Mesothelial cell of epicardium (in vitro differentiated cells): ENCODE measurements at places on chromosomes 11 and 22. TPM values are rescaled to one million over a fixed set of nuclear protein-coding genes. Genes with fewer than 3 reads are reported as not detected.

DNA sequence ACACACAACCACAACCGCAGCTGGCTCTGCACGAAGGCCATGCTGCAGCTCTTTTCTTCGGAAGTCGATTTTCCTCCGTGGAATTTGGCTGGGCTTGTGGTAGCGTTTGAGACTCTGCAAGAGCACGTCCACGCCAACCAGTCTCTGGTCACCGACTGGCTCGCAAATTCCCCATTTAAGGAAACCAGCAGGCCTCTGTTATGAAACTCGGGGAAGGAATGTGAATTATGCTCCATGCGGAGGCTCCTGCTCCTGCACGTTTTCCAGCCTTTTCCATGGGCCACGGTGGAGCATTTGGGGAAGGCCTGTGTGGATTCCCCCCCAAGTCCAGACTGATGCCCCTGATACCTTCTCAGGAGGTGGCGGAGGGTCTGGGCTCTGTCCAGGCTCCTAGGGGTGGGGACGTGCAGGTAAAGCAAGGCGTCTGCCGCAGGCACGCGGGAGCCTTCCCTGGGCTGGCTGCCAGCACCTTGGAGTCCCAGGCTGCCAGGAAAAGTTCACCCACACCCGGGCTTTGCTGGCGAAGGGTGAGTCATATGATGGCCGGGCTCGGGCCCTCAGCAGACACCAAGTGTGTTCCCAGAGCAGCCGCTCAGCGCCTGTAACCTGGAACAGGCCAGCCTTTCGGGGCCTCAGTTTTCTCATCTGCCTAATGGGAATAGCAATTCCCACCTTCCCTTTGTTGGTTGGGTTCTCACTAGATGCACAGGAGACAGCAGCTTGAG, 41.9 kb downstream of the LRP5 start:
- no peak for DNase-seq

DNA sequence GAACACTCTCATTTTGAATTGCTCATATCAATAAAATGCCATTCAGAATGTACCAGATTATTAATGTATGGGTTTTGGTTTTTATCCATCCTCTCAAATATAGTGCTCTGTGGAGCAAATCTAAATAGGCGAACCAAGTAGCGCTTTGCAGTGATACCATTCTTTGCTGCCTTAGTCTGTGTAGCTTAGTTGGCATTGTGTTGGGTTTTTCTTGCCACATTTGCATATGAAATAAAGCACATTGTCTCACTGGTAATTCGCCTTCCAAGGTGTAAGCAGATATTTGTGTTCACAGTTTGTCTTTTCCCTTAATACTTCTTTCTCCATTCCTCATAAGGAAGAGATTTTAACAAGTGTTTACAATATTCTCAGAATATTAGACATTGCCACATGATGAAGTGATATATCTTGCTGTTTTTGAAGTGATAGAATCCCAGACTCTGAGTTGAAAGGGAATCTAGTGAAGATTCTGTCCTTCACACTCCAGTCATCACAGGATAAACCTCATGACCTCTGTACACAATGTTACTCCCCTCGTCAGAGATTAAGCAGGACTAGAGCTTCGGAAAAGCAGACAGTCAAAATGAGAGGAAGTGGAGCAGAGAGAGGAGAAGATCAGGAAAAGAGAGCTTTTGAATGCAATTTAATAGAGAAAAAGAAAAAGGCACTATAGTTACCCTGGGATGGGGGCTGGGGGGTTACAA, 16.5 kb downstream of the C11orf91 start:
- no peak for DNase-seq

GRCh38 chr11:65224930-65225278, 36.9 kb upstream of the POLA2 start:
- no peak for DNase-seq

- DNase-seq, result no peak
Measured at GRCh38 chr11:96254854-96255253, 88.1 kb downstream of the MAML2 start.

- peak; percentile 87 for DNase-seq
Measured at GRCh38 chr11:122981388-122982264, at the start of gene BSX. Gene BSX, minus strand, starts transcription at chr11:122981834. Its CDS starts 163 bp downstream, at chr11:122981671.

- DNase-seq, result no peak
Measured at GRCh38 chr11:107705027-107705426, 6.8 kb downstream of the SLN start.

DNA sequence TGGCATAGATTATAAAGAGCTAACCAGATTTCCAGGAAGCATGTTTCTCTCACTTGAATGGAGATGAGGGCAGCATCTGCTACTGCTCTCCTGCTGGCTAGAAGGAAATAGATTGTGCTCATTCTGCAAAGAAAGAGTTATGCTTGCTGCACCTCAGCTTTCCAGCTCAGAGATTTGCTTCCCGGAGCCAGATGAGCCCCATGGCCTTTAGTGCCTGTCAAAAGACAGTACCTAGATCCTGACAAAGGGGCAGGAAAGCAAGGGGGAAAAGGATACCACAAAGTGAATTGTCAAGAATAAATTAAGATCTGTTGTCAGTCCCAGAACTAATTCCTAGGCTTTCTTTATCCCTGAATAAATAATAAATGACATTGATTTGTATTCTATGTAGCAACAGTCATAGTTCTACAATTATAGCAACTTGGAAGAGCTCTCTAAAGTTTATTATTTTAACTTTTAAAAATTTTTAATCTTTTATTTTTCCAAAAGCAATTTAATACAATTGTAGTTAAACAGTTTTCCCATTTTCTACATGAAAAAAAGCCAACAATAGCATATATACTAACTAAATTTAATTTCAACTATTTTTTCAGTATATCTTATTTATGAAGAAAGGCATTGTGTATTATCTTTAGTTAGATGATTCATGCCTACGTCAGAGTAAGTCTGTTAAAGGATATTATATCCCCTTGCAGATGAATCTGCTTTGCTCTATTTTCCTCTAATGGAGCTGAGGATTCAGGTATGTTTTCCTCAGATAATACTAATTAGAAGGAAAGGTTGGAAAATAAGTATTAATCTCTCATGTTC, 306.1 kb upstream of the DDI1 start:
- DNase-seq, result no peak

NFAM1 gene
- total RNA-seq, result 0.27 to 0.34 TPM (median 0.32 TPM) in 3 replicates
